ENCODE measurements at places on chromosomes 5 and 9. TPM values are rescaled to one million over a fixed set of nuclear protein-coding genes. Genes with fewer than 3 reads are reported as not detected.
A peak's percentile ranks its signal among the peaks of the same experiment; 100 is the strongest.

- no peak for DNase-seq
Measured at GRCh38 chr9:126661521-126662251, 48.0 kb downstream of the LMX1B start.

PHF19 gene
- 27.5 TPM for total RNA-seq

PALM2AKAP2 gene
- total RNA-seq = 16.3 TPM

- DNase-seq = no peak
Measured at GRCh38 chr5:32572778-32573480, 12.4 kb upstream of the SUB1 start.

DNA sequence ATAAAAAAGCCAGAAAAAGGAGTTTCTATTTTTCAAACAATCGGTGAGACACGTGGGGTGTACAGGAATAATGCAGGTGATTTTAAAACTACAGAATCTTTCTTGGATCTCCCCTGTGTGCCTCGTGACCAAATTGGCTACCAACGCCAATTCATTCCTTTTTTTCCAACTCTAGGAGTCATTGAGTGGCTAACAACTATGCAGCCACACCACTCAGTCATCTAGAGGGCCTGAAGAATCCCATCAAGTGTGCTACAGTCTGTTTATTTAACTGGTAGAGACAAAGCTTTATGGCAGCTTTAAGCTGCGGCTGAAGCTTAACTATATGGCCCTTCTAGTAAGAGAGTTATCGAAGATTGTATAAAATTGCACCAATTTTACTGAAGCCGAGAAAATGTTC, 113.1 kb upstream of the NIPBL start:
- no peak for DNase-seq

SHOC1 gene
- total RNA-seq = not detected

- DNase-seq = peak; percentile 16
Measured at GRCh38 chr5:82644766-82645165, 366.6 kb upstream of the RPS23 start.

DNA sequence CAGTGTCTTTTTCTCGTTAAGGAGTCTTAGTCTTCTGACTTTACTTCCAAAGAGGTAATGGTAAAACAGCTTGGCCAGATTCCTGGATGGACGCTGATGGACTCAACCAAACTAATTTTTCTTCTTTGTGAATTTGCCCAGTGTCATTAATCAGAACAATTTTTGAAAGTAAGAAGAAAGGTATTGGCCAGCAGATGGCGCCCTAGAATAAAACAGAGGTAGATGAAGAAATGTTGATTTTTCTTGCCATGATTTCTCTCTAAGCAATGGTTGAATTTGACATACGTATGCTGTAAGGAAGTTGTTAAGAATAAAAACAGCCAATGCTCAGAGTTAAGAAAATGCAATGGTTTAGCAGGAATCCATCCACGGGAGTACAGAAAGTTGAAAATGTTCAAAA, 500.0 kb downstream of the DIRAS2 start:
- DNase-seq = no peak

C9orf50 gene
- total RNA-seq = not detected

DNA sequence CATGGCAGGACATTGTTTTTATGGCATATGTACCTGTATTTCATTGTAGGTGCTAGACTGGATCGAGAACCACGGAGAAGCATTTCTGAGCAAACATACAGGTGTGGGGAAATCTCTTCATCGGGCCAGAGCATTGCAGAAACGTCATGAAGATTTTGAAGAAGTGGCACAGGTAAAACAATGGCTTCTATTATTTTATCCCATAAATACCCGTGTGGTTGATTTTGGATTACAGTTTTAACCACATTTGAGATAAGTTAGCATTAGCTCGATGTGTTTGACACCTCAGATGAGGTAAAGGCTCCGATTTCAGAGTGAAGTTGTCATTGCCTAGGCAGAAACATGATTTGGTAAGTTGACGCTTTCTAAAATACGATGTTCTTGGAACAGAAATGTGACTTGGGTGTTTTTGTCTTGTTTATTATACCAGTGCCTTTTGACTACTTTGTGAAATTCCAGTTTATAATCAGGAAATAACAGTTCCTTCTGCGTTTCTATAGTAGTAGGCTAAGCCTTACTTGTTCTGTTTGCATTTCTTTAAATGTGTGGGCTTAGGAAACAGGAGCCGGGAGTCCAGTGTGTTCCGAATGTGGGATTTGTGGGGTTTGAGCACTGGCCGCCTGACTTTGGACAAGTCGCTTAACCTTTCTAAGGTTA, 187.7 kb downstream of the TRIO start:
- DNase-seq = no peak

- no peak for DNase-seq
Measured at GRCh38 chr9:72431036-72431435, 66.0 kb upstream of the ZFAND5 start.

GRCh38 chr9:37937366-37937765, 33.4 kb upstream of the SLC25A51 start:
- no peak for DNase-seq

DNA sequence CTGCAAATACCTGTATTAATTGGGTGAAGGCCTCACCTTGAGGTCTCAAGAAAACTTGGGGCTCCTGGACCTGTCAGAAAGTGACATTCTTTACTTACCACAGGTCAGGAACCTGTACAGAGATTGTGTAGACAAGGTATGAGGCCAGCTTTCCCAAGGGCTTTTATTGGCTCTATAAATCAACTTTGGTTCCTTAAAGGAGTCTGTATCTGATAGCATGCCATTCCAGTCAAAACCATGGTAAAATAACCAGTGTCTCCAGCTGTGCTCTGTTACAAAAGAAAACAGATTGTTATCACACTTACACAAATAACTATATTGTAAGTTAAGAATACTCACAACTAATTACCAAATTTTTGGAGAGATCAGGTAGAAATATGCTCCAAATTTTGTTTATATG, 64.5 kb downstream of the COL15A1 start:
- no peak for DNase-seq
